ENCODE measurements at places on chromosomes 7 and 10. TPM values are rescaled to one million over a fixed set of nuclear protein-coding genes. Genes with fewer than 3 reads are reported as not detected.

DNA sequence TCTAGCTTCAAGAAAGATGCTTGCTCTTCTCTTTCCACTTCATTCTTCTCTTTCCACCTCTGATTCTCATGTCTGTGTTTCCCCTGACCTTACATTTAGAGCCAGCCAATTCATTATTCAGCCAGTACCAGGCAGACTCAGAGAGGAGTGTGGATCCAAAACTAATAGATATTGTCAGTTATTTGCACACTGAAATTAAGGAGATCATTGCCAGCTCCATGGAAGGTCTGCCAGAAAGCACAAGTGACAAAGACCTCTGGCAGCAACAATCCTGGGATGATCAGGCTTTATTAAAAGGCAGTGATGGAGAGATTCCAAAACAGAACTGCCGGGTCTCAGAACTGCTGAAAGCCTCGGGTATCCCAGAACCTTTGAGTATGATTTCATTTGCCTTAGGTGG is 749.4 kb downstream of the XPNPEP1 start:
- DNase-seq = no peak

- DNase-seq = no peak
Measured at GRCh38 chr7:29363636-29364425, 169.3 kb downstream of the CHN2 start.

CRPPA gene
- total RNA-seq = 0.46 TPM

DAGLB gene
- 15.0 TPM for total RNA-seq

Data from activated T-cell treated with anti-CD3 and anti-CD28 coated beads, Interleukin-2, amount 50 U/mL, for 4 hours (primary cell).